Stimulated activated CD8-positive, alpha-beta memory T cell treated with anti-CD3 and anti-CD28 coated beads, Interleukin-15, amount 100 ng/mL, for 24 hours (primary cell): ENCODE measurements at places on chromosomes 12 and 14.

DNA sequence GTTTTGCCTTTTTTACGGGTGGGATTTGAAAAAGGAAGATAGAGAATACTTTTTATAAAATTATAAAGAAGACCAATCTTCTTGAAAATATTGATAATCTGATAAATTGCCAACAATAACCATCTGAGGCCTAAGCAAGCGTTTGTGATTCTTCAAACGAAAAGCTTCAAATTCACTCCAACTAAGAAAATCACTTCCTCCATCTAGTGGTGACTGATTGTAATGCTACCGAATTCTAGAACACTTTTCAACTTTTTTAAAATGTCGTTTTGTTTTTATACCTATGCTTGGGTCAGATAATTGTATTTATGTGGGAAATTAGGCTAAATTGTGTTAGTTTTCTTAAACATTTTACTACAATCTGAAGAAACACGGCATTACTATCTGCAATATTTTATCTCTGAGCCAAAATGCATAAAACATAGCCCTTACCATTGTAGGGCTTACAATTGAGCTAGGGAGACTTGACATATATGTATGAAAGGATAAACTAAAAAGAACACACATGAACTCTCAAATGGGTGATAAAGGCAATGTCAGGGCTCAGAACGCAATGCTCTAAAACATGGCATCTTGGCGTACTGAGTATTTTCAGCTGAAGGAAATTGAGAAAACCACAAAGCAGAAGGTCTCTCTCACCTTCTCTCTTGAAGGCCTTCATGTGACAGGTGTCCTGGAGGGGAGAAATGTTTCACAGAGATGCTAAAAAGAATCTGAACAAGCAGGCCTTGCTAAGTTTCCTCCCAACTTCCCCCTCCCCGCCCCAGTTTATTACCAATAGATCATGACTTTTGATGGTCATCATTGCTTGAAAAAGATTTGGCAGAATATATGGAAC, 36.8 kb upstream of the G2E3 start:
- DNase-seq, result no peak

DNA sequence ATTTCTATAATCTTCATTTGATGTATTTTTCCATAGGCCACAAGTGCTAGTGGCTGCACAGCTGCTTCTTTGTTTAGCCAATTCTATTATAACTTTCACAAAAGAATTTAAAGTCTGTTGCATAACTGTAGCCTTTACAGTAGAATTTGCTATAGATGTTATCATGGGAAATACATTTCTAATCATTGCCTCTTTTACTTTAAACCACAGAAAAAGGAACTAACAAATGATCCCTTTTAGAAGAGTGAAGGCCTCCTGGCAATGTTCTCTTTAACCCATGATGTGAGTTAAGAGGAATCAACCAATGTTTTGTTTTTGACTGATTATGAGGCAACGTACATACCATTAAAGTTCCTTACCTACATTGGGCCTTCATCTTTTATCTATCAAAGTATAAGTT, 68.8 kb downstream of the RPL10L start:
- DNase-seq, result no peak

DNA sequence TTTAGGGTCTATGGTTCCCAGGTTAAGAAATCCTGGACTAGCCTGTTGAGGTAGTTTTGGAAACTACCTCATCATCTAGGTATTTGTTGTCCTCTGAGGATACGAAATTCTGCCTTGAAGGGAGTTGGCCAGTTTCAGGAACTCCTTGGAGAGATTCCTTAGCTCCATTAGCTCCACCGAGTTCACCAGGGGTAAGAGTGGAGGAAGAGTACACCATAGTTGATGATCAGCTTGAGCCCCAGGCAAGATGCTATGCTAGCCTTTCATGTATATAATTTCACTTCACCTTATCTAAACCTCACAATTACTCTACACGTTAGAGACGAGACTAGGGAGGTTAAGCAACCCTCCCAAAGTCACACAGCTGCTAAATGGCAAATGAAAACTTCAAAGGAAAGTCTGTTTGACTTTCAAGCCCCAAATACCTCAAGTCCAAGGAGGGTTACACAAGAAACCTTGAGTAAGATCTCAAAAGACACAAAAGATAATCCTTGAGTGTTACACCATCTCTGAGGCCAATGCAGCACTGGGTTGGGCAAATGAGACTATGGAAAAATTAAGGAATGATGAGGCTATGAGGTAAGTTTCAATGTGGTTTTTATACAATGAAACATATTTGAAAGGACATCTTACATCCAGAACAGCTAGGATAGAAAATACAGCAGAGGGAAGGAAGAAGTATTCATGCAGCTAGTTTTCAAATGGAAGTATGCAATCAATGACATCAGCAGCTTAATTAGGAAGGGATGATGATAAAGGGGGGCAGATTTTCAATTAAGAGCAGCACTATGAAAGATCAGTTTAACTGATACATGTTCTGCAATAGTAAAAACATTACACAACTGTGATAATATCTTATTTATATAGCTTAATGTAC, 97.2 kb upstream of the KRAS start:
- no peak for DNase-seq

DNA sequence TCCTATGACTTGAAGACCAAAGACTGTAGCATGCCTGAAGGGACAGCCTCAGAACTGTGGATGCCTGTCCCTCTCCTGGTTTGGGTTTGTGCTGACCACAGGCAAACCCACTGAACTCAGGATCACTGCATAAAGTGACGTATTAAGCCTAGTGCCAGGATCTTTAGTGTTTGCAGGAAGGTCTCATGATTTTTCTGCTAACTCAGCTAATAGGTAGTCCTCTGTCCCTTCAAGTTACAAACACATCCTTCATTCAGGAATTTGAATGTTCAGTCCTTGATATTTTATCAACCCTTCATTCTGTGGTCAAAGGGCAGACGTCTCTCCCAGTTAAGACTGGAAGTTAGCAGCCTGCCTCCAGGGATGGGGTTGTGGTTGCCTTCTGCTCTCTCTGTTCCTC, 10.3 kb upstream of the OAS3 start:
- no peak for DNase-seq

- no peak for DNase-seq
Measured at GRCh38 chr14:54285030-54285429, 111.8 kb upstream of the CDKN3 start.

DNA sequence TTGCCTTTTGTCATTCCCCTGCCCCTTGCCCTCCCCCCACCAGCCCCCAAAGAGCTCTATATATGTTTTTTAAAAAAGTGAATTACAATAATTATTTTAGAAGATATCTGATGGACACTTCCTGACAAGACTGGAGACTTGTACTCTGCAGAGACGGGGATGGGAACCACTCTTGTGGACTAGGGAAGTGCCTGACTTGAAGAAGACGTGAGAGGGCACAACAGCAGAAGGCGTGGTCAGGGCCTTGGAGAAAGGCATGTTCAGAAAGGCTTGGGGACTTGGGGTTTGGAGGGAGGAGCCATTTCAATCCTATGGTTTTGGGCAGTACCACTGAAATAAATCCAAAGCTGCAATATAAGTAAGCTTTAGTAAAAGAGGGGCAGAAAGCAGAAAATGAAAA, 154.7 kb downstream of the APAF1 start:
- DNase-seq, result no peak

DNA sequence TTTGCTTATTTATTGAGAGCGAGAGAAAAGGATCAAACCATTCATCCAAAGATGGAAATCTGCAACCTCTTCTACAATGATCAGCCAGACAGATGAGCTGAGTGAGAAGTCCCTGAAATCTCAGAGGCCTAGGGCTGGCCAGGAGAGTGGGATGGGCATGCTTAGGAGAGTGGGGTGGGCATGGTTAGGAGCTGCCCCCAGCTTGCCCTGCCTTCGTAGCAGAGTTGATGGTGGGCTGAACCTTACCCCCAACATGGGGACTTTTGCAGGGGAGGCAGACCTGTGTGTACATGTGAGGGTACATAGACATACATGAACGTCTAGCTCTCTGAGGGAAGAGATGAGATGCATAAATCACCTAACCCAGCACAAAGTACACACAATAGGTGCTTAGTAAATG, 95.7 kb upstream of the ESRRB start:
- no peak for DNase-seq

DNA sequence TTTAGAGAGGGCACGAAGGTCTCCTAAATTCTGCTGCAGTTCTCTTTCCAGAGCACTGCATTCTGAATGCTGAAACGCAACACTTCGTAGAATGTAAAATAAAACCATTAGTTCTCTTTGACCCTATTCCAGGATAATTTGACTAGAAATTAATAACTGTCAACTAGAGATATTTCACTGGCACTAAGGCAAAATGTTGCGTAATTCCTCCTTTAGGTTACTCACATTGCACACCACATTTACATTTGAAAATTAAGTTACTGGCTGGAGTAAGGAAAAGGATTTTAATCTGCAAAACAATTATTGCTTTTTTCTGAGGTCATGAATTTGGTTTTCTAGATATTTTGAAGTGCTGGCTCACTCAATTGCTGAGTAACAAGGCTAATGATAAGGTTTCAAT, 58.0 kb upstream of the TRHDE start:
- DNase-seq, result no peak

DNA sequence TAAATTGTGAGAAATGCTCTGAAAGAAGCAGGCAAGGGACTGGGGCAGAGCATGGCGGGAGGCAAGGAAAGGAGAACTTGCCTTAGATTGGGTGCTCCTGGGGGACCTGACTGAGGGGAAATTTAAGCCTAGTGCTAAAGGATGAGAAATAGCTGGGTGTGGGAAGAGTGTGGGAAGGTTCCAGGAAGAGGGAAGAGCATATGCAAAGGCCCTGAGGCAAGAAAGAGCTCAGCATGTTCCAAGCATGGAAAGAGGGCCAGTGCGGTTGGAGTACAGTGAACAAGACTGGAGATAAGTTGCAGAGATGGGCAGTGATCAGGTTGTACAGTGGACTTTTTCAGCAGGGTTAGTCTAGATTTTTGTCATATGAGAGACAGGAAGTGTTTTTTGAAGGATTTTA, 9.0 kb downstream of the CLSTN3 start:
- no peak for DNase-seq

GRCh38 chr14:22410497-22410896, 178.5 kb downstream of the DAD1 start:
- no peak for DNase-seq

DNA sequence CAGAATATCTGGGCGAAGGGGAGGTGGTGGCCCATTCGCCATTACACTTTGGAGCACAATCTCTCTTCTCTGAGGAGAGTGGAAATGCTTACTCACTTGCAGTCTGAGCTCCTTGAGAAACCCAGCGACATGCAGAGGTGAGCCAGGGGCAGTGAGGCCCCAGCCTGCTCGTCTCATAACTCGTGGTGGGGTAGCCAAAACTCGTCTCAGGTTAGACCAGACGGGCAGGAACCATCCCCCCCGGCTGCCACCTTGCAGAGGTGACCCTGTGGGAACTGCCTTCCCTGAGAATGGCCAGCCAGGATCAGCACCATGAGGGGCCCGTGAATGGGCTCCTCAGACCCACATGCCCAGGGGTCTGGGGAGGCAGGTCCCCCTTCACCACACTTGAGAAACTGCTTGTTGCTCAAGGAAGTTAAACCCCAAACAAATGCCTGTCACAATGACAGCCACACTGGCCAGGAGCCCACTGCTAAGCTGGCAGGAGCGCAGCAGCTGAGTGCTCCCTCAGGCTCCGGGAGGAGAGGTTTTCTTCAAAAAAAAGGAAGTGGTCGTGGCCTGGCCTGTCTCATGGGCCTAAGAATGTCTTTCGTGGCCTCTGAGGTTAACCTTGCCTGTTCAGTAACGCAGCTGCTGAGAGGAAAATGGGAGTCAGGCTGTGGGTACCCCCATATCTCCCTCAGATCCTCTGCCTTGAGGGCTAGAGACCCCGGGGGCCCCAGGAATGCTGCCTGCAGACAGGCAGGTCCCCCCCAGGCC, 9.2 kb upstream of the ALDH2 start:
- DNase-seq, result no peak

DNA sequence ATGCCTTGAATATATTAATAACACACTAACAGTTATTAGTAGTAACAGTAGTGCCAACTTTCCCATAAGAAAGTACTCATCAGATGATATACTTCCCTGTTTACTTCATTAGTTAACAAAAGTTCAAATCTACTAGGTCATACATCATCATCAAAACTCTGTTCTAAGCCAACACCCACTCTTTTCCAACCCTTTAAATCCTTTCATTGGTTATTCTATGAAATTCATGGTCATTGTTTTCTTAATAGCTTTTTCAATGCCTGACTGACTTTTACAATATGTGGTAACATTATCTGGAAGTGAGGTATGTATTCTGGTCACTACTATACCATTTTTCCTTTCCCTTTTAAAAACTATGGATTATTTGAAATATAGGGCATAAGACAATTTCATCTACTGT, 9.7 kb downstream of the NTS start:
- no peak for DNase-seq

DNA sequence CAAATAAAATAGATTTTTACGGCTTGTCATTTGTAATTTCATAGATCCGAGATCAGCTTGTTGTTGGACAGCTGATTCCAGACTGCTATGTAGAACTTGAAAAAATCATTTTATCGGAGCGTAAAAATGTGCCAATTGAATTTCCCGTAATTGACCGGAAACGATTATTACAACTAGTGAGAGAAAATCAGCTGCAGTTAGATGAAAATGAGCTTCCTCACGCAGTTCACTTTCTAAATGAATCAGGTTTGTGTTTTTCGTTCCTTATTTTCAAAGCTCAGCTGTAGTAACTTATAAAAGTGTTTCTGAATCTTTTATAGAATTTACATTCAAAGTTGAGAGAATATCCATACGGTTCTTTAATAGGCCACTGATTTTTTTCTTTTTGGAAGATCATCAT, 89.1 kb downstream of the LRRK2 start:
- no peak for DNase-seq

GRCh38 chr12:66341126-66341525, 38.8 kb downstream of the HELB start:
- no peak for DNase-seq

DNA sequence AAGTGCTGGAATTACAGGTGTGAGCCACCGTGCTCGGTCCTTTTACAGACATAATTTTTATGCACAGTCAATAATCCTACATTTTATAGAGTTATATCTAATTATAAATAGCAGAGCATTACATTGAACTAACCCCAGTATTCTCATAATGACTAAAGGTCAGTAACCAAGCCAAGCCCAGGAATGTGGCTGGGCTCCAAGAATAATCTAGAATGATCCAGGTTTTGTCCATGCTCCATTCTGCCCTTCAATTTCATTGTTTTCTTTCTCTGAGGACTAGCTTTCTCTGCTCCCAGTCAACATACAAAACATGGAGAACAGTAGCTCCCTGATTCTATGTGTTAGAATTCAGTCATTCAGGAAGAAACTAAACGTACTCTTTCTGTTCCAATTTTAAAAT, 92.1 kb upstream of the KRR1 start:
- no peak for DNase-seq

DNA sequence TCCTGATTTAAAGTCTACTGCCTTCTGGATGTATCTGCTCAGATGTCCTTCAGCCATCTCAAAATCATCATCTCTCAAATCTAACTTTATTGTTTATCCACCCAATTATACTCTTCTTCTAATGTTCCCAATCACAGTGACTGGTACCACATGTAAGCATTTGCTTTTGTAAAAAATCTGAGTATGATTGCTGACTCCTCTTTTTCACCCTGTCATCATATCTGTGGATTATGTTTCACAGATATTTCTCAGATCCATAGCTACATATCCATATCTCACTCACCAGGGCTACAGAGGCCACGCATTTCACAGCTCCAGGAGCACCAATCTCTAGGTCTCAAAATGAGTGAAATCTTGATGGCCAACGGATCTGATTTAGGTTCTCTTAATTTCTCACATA, 76.1 kb downstream of the DHRS2 start:
- no peak for DNase-seq
